ENCODE measurements at places on chromosomes 2 and 18. TPM values are rescaled to one million over a fixed set of nuclear protein-coding genes. Genes with fewer than 3 reads are reported as not detected.

The CCDC148 gene
- 1.6 TPM for total RNA-seq

The MC2R gene
- total RNA-seq: not detected

The C2orf72 gene
- not detected for total RNA-seq

DNA sequence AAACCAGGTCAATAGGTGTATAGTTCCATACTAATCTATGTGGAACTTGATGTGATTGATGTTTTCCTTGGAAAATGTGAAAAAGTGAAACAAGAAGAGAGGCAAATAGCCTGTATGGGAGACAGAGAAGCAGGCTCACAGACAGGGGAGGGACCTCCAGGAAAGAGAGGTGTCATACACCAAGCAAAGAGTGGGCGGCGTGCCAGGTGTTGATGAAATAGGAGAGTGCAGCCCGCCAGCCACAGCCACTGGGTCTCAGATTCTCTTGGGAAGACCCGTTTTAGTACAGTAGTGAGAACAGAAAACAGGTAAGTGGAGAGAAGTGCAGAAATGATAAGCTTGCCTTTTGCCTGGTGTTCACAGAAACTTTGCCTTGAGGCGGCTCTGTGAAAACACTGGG, 301.9 kb downstream of the ZNF407 start:
- H3K27me3 ChIP-seq: no peaks in the 10 kb centered on the region
- H3K36me3 ChIP-seq: no peaks in the 10 kb centered on the region
- no peak overlapping the region for H3K27ac ChIP-seq
- H3K4me3 ChIP-seq: no peak overlapping the region
- DNase-seq: no peak
- no peaks in the 10 kb centered on the region for H3K4me1 ChIP-seq

DNA sequence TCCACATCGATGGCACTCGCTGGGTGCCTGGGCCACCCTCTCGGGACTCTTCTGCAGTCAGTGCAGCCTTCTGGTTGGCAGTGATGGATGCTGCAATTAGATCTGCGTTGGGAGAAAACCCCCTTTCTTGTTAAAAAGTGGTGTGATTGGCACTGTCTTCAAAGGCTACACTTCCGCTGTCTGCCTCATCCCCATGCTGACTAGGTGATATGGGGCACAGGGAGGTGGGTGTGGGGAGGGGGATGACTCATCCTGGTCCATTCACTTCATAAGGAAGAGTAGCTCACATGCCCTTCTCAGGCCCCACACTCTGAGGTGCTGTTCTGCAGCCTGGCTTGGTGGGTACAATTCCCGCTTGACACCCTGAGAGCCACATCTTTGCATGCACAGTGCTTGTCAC, 77.4 kb downstream of the THNSL2 start:
- no peaks in the 10 kb centered on the region for H3K27me3 ChIP-seq
- no peak overlapping the region for H3K4me3 ChIP-seq
- DNase-seq: no peak

DNA sequence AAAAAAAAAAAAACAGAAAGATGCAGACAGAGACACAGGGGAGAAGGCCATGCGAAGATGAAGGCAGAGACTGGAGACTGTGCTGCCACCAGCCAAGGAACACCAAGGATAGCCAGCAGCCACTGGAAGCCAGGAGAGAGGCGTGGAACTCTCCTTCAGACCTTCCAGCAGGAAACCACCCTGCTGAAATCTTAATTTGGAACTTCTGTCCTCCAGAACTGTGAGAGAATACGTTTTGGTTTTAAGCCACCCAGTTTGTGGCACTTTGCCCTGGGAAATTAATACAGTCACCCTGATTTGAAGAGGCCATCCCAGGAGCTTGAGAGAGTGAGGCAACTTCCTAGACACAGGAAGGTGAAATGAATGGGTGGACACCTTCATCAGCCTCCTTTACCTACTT, 93.7 kb downstream of the IRS1 start:
- no peak overlapping the region for H3K27ac ChIP-seq
- H3K4me3 ChIP-seq: no peak overlapping the region
- H3K36me3 ChIP-seq: no peaks in the 10 kb centered on the region
- H3K4me1 ChIP-seq: no peaks in the 10 kb centered on the region
- H3K27me3 ChIP-seq: no peaks in the 10 kb centered on the region

- no peaks in the 10 kb centered on the region for H3K27me3 ChIP-seq
- no peak overlapping the region for H3K4me3 ChIP-seq
- H3K27ac ChIP-seq: no peak overlapping the region
- H3K4me1 ChIP-seq: peaks cover 4% of the 10 kb centered on the region
- no peak for DNase-seq
- no peaks in the 10 kb centered on the region for H3K36me3 ChIP-seq
These were observed 229.9 kb downstream of the AGPS start for GRCh38 chr2:177622521-177622920.

- H3K27ac ChIP-seq: no peak overlapping the region
- H3K27me3 ChIP-seq: no peaks in the 10 kb centered on the region
- H3K4me1 ChIP-seq: no peaks in the 10 kb centered on the region
- no peak for DNase-seq
- no peaks in the 10 kb centered on the region for H3K36me3 ChIP-seq
- H3K4me3 ChIP-seq: no peak overlapping the region
These were observed 115.0 kb downstream of the CERS6 start for GRCh38 chr2:168571061-168571460.

Data from upper lobe of left lung (tissue), 6 donors.